ENCODE measurements at places on chromosomes 6 and 20.

GRCh38 chr20:63942250-63942951 is 13.8 kb downstream of the UCKL1 start:
- DNase-seq = no peak

DNA sequence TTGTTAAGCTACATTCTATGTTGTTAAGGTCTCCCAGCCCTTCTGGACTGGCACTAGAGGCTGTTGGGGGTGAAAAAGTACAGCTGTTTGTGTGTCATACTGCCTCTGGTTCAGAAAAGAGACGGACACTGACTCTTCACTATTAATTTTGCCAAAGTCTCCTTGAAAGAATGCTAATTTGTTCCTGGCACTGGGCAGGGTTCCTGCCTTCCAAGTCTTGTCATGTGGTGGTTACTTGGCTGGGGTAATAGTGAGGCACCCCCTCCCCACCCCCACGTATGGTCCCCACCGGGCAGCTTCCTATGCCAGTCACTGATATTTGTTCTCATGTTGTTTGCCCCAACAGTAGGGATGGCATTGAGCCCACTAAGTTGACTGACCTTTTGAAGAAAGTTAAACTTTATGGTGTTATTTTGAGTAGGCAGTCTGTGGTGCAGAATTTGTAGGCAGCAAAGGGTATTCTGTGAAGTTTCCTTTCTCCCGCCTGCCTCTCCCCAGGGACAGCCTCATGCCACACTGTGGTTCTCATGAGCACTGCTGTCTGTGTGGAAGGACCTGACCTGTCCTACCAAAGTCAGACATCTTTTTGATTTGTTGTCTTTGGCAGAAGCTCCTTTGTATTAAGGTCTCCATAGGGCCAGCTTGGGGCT is 8.7 kb downstream of the CDS2 start:
- DNase-seq = no peak

GRCh38 chr20:36126836-36127527 is 27.6 kb upstream of the EPB41L1 start:
- no peak for DNase-seq

- no peak for DNase-seq
Measured at GRCh38 chr6:140660295-140660694, 1285.8 kb upstream of the CITED2 start.

DNA sequence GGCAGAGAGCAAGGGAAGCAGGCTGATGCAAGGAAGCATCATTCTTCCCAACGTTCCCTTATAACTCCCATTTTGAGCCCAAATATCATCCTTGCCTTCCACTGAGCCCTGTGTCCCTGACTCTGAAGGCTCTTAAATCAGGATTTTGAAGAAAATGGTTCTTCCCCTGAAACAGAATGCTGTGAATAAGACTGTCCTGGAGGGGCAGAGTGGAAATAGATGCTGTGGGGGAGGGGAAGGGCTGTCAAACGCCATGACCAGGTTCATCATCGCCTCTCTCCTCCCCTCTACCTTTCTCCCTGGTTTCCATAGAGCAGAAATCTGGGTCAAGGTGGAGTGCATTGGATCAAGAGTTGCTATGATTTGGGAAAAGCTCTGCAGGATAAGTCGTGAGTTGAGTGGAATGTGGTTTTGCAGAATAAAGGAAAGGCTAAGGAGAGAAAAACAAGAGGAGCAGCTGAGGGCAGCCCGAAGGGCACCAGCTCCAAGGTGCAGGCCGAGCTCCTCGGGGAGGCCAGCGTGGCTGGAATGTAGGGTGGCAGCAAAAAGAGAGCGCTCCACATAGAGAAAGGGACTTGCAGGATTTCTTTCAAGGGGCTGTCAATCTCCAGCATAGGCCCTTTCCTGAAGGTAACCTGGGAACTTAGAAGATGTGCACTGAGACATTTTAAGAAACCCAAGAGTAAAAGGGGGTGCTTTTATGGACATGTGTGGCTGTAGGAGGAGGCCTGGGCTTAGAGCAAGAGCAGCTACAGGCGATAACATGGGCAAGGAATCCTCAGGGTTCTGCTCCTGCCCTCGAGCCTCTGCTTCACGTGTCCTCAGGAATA is 120.8 kb upstream of the CDYL start:
- no peak for DNase-seq

- no peak for DNase-seq
Measured at GRCh38 chr6:25997921-25998320, 35.3 kb downstream of the TRIM38 start.

- DNase-seq = no peak
Measured at GRCh38 chr6:2980465-2980855, 9.1 kb upstream of the SERPINB6 start.

DNA sequence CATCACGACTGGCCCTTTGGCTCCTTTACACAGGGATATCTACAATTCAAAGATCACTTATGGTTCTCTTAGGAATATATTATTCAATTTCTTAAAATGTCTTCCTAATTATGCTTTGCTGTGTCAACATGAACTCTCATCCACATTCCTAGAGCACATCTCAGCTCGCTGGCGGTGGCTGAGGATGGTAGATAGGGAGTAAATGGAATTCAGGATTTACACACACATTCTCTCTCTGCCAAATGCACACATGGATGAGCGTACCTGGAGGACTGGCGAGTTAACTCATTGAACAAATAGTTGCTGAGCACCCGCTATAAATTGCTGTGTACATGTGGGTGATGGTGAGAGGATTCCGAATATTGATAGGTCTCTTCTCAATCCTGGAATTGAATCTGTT is 4.8 kb upstream of the MRPS10 start:
- DNase-seq = no peak

- no peak for DNase-seq
Measured at GRCh38 chr6:7542874-7543624, 1.6 kb downstream of the DSP start.

DNA sequence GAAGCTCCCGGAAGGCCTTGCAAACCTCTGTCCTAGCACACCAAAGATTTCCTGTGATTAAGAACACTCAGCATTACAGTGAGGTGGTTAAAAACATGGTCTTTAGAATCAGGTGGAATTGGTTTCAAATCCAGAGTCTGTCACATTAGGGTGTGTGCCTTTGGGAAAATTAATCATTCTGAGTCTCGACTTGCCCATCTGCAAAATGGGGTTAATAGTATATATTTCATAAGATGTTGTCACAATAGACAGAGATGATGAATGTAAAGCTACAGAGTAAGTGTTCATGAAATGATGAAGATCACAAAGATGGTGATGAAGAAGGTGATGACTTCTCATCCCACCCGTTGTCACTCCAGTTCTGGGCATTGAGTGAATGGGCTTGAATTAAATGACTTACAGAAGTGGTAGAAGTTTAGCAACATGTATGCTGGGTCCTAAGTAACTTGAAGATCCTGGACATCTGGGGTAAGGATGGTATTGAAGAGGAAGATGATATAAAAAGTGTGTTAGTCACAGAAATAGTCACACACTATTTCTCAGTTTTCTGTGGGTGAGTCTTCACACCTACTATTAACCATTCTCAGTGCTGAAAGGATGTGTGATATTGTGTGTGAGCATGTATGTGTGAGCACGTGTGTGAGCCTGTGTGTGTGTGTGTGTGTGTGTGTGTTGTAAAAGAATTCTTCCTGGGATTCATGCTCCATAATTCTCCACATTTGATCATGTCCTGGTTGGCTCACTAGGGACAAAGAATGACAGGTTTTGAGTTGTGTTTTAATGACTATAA is 28.0 kb upstream of the NEDD9 start:
- DNase-seq = no peak

GRCh38 chr6:110951986-110952794 is 6.3 kb upstream of the GTF3C6 start:
- no peak for DNase-seq

DNA sequence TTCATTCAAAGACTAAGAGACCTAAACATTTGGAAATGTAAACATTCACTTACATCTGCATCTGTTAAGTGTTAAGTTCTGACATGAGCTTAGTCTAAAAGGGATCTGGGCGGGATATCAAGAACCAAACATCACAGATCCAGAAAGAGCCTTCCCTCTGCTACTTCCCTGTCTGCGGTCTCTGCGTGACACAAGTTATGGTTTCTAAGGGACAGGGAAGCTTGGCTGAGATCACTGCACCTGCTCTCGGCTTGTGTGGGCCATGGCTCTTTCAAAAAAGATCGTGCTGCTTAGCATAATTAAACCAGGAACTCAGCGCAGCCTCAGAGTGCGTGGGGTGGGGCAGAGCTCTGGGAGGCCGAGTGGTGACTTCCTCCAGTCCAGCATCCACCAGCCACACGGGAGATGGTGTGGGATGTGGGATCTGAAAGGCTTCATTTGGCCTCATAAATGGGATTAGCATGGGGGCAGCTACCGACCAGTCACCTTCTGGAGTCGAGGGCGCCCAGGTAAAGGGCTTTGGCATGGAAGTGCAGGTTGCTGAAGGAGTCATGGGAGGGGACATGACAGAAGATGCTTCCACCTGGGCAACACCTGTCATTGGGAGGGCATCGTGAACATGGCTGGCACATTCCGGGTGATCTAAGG is 16.7 kb upstream of the RAMACL start:
- no peak for DNase-seq

GRCh38 chr6:47022191-47022590 is 19.9 kb downstream of the ADGRF1 start:
- DNase-seq = no peak

DNA sequence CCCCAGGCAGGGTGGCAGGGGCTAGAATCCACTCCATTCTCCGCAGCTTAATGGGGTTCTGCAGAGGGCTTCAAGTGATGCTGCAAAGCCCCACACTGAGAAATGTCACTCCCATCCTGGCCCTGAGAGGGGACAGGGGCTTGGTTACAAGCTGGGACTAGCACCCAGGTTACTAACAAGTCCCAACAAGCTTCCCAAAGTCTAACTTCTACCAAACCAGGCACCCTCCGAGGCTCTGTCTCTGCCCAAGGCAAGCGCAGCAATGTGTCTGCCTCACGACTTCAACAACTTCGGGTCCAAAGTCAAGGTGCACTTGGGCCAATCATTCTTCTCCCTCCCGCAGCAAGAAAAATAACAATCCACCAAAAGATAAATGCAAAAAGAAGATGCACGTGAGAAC is 45.6 kb downstream of the NFATC2 start:
- DNase-seq = no peak
